ENCODE measurements at places on chromosomes 11 and 22. TPM values are rescaled to one million over a fixed set of nuclear protein-coding genes. Genes with fewer than 3 reads are reported as not detected.

DNA sequence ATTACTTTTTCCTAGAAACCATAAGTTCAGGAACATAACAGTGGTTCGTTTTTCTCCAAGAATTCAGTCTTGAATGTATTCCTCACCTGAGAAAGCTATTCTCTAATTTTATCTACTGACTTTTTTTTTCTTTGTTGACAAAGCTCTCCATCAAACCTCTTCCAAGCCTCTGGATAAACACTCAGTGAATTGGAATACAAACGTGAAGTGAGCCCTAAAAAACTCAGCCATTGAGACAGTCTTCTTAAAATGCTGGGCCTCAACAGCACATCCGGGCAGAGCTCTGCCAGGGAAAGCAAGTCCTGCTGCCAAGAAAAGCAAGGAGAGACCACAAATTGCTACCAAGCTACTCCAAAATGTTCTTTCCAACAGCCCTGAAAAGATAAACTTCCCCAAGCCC lies 7.7 kb upstream of the SLC1A2 start:
- peak; percentile 84 for DNase-seq

DNA sequence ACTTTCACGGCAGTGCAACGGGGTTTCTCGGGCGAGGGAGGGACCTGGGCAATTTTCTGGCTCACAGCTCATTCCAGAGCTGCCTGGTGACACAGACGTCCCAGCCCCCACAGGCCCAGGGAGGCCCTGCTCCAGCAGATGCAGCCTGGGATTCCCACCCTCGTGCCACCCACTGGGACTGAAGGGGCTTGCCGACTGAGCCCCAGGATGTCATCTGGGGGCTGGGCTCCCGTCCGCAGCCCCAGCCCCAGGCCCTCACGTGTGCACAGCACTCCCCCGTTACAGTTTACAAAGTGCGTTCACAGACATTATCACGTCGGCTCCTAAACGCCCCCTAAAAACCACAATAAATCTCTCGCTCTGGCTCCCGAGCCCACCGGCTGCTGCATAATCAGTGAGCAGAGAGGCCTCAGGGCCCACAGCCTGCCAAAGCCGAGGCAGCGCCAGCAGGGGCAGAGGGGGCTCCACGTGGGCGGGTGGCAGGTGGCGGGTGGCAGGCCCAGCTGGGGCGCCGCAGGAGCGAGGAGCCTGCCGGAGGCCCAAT lies 76.9 kb upstream of the TCF20 start:
- DNase-seq, result no peak

DNA sequence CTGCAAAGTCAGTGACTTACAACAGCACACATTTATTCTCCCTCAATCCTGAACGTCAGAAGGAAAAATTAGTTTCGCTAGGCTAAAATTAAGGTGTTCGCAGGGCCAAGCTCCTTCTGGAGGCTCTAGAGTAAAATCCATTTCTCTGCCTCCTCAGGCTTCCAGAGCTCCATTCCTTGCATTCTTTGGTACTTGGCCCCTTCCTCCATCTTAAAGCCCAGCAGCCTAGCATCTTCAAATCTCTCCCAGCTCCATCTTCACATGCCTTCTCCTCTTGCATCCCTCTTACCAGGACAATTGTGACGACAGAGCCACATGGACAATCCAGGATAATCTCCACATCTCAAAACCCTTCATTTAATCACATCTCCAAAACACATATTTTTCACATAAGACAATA lies 165.0 kb downstream of the GRIA4 start:
- no peak for DNase-seq

Gene APOBEC3H
- not detected for total RNA-seq

Gene GRAP2
- not detected for total RNA-seq
